ENCODE measurements at places on chromosomes 3 and 15.

DNA sequence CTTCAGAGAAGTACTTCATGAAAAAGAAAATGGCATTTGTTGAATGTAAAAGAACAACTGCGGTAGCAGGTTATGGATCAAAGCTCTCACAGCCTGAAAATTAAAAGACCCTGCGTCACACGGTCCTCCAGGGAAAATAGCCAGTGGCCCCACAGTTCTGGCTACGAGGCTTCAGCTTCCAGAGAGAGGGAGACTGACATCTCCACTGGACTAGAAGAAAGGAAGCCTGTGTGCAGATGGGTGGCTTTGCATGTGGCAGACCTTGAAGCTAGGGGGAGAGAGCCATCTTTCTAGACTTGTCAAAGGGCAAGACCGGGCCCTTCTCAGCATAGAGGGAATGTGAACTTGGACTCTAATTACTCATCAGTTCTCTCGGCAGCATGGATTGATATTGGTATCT is 159.4 kb downstream of the SLCO3A1 start:
- no peak for DNase-seq

DNA sequence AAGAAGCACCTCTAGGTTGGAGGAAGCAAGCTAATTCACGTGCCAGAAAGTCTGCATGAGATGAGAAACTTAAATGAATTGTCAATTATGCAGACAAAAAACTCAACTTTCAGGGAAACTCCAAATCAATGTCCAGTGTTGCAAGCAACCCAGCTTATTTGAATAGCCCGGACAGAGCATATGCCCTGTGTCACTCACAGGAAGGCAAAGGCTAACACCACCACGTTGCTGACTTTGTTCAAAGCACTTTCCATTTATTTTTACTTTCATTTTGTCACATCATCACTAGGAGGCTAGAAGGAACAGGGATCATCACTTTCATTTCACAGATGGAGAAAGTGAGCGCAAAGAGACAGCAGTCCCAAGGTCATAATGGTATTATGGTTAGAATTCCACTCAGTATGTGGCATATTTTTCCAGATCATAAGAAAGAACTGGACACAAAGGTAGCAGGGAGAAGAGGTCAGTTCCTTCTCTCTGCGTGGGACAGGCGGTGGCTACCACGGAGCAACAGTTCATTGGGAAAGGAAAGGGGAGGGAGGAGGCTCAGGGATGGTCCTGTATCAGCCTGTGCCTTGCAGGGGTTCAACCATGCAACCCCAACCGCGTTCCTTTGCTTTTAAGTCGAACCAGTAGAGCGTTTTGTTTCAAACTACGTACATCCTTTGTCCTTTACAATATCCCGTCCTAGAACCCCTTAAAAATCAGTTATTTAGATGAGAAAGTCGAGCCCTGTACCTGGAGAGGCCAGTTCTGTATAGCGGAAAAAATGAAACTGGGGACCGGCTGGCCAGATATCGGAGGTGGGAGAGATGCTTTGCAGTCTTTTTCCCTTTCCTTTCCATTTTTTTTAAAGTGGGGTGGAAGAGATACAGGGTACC is 1.1 kb downstream of the HEG1 start:
- peak; percentile 21 for DNase-seq

- no peak for DNase-seq
These were observed 33.1 kb upstream of the CCDC50 start for GRCh38 chr3:191296041-191296541.

DNA sequence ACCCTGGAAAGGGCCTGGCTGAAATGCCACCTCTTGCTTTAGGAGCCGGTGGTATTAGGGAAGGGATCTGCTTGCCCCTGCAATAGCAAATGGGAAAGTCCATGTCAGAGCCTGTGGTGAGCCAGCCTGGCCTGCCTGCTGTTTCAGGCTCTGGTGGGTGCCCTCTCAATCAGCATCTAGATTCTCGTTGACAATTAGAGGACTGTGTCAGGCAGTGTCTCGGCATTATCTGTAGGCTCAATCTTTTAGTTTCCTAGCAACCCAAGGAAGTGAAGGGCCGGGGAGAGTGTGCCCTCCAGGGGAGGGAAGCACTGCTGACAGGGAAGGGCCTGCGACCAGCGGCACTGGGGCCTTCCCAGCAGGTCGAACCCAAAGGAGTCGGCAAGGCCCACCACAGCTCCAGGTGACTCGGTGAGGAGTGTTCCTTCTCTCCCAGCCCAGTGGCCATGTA is 42.1 kb downstream of the TLE3 start:
- DNase-seq: no peak

- DNase-seq: no peak
These were observed 108.4 kb downstream of the DNAJB8 start for GRCh38 chr3:128358156-128358895.

DNA sequence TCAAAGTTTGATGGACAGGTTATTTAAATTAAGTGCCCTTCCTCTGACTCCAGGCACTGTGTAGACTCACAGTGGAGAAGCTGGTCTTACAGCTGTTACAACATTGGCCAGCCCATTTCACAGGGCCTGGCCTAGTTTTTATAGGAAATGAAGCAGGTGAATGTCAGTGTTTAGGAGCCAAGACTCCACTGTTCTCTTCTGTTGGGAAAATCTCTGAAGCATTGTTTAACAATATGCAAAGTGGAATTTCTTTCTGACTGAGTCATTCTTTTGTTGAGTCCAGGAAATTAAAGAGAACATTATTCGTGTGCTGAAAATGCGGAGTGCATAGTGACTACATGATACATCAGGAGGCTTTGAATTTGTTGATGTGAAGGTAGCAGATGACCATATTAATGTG is 64.7 kb downstream of the ARRDC4 start:
- no peak for DNase-seq

GRCh38 chr3:186411994-186412393 is 50.0 kb upstream of the DGKG start:
- no peak for DNase-seq

- DNase-seq: peak; percentile 48
These were observed 866 bp downstream of the SLC49A4 start for GRCh38 chr3:122795674-122796195.

- no peak for DNase-seq
These were observed 12.3 kb upstream of the CRBN start for GRCh38 chr3:3191675-3192285.

GRCh38 chr3:98884675-98885371 is 16.7 kb downstream of the DCBLD2 start:
- peak; percentile 35 for DNase-seq

DNA sequence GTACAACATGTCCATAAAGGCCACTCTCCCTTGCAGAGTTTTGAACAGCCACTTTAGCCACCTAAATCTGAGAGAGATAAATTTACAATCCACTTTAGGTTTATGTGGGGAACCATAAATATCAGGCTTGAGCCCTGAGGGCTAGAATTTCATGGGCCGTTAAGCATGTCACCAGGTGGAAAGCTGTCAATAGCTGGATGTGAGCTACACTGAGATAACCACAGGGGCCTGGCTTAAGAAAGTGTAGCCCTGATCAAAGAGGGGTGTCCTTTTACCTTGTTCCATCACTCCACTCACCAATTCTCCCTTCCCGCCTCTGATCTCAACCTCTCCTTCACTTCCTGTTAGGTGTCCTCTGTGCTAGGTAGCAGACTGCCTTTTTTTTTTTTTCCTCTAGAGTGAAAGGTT is 172.8 kb upstream of the ICE2 start:
- no peak for DNase-seq

GRCh38 chr3:86046436-86047136 is 944.4 kb downstream of the VGLL3 start:
- DNase-seq: no peak

DNA sequence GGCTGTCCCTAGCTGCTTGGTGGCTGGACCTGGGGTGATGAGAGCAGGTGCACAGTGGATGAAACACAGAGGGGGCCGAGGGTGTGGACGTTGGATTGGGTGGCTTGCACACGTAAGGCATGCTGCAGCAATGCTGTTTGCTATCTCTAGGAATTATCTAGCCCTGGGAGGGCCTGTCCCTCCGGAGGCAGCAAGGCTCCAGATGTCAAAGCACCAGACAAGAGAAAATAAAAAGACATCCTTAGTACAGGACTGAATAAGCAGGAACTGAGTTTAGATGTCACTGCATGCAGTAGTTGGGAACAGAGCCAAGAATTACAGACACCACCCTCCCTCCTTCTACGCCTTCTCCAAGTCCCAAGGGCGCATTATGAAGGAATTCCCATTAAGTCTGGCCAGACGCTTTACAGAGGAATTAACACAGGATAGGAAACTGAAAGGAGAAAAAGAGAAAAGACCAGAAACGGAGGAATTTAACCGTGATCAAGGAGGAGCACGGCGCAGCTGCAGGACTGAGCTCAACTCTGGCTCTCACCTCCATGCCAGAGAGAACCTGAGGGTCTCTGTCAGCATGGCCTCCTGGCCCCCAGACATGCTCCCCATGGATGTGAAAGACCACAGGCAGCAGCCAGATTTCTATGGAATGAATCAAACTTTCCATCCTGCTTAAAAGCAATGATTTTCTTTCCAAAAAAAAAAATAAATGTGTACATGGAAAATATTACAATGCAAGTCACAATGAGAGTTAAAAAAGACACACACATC is 13.8 kb downstream of the ATP10A start:
- DNase-seq: no peak

DNA sequence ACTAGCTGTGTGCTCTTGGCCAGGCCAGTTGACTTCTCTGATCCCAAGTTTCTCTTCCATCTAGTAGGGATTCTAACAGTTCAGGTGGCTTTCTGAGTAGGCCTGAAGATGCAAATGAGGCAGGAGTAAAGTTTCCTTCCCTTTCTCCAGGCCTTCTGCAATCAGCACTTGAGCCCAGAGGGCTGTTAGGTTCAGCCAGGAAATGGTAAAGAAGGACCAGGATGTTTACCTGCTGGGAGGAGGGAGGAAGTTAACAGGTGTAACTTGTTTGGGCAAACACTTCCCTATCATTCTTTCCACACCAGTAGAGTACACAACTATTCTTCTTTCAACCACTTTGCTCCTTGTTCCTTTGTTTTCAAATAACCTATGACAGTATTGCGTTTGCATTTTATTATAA is 13.3 kb upstream of the TNFSF10 start:
- no peak for DNase-seq

- DNase-seq: no peak
These were observed 231.3 kb downstream of the LPP start for GRCh38 chr3:188385295-188385694.

GRCh38 chr15:70615435-70616310 is 147.7 kb downstream of the UACA start:
- DNase-seq: no peak

GRCh38 chr3:186217820-186218164 is 108.9 kb upstream of the ETV5 start:
- no peak for DNase-seq

- no peak for DNase-seq
These were observed 13.4 kb downstream of the WDR72 start for GRCh38 chr15:53746101-53746500.

DNA sequence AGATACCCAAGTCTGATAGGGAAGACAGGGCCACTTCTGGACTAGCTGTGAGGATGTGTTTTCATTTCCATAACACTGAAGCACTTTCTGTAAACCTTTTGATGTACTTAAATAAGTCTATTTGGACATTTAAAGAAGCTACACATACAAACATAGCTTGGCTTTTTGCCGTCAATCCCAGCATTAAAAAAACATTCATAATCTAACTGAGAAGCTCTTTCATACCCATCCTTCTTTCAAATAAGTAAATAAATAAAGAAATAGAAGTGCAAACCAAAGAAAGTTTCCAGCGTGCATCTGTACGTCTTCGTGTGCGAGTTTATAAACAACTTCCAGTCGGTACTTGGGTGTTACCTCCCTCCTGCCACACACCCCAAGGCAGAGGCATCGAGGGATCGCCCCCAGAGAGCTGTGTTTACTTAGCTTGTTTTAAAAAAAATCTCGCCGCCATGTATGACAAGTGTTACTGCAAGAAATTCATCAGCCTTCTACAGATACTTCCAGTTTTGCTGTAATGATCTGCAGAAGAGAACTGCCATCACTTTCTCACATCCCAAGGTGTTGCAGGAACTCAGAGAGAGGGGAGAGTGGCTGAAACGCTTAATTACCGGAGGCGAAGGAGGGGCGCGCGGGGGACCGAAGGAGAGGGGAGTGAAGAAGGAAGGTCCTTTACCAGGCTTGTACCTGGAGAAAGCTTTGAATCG is 9.0 kb upstream of the MEIS2 start:
- peak; percentile 18 for DNase-seq

DNA sequence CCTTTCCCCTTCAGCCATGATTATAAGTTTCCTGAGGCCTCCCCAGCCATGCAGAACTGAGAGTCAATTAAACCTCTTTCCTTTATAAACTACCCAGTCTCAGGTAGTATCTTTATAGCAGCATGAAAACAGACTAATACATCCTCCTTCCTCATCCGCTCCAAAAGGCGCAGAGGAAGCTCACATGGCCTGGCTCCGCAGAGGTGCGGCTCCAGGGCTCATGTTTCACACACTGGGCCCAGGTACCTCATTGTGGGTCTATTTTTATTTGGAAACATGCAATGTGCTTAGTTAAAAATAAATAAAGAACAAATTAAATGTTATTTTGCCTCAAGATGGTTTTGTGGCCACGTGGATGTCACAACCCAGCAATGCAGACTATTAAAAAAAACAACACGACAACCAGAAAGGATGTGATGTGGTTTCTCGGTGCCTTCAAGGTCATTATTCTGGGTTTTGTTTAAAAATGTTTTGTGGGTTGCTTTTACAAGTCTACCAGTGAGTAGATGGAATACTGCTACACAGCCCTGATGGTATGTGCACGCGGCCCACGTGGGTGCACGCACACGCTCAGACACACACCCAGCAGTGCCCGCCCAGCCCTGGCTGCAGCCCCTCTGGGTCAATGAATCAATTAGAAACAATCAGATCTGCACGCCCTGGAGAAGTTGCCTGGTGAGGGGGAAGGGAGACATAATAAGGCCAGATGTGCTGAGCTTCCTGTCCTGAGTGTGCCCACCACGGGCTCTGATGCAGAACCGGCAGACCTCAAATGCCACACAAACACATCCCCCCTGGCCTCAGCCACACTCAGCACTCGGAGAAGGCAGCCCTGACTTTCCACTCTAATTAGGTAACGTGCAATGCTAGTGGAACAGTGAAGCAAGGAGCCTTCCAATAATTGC is 140.1 kb downstream of the ADAMTS17 start:
- DNase-seq: no peak

GRCh38 chr3:861721-862120 is 231.1 kb upstream of the CNTN6 start:
- DNase-seq: no peak

DNA sequence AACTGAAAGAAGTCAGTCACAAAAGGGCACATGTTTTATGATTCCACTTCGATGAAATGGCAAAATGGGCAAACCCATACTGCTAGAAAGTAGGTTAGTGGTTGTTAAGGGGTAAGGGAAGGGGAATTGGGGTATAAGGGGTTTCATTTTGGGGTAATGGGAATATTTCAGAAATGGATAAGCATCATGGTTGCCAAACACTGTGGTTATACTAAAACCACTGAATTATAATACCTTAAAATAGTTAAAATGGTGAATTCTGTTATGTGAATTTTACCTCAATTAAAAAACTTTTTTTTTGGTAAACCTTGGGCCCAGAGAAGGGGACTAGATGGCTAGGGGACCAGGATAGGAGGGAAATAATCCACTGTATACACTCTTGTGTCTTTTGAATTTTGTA is 52.3 kb upstream of the BHLHE40 start:
- DNase-seq: no peak

Measured in G401 (cell line).